Brain (organoid and tissue), 16 donors: ENCODE measurements at places on chromosomes 7 and 10.

GRCh38 chr7:45387837-45388236 is 186.3 kb upstream of the ADCY1 start:
- no peak for DNase-seq

- DNase-seq = no peak
Measured at GRCh38 chr7:49766966-49767365, 6.5 kb upstream of the VWC2 start.

DNA sequence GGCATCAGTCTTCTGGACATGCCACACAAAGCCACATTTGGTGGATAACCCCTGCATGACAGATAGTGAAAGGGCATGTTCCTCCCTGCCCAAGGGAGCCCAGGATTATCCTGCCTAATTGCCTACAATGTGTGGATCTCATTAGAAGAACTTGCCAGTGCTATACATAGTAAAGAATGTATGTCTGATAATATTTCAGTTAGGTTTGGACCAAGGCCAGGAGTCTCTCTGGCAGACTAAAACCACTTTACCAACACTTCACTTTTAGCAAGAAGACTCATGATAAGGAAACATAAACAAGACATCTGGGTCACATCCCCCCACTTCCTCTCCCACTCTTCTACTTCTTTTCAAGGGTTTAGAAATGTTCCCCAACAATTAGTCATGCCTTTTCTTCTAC is 196.7 kb downstream of the MTERF1 start:
- DNase-seq = no peak

DNA sequence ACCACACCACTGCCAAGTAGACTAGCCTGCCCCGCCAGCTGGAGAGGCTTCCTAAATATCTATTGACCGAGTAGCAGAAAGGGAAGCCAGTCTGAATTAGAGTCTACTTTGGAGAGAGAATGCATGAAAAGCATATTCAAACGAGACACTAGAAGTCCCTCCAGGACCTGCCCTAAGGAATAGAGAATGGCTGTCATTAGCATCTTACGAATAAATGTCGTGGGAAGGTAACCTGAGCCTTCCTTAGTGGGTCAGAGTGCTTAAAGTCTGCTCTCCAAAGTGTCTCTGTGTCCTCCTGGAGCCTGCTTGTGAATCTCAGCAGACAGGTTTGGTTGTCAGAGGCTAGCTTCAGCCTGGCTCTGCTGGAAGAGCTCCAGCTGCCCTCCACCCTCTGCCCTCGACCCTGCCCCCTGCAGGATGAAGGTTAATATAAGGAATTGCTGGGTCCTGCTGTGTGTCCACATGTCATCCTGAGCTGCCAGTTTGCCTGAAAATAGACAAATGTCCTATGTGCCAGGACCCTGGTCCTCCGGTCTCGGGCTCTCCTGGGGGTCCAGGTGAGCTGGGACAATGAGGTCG is 33.4 kb downstream of the FAM241B start:
- DNase-seq = no peak

DNA sequence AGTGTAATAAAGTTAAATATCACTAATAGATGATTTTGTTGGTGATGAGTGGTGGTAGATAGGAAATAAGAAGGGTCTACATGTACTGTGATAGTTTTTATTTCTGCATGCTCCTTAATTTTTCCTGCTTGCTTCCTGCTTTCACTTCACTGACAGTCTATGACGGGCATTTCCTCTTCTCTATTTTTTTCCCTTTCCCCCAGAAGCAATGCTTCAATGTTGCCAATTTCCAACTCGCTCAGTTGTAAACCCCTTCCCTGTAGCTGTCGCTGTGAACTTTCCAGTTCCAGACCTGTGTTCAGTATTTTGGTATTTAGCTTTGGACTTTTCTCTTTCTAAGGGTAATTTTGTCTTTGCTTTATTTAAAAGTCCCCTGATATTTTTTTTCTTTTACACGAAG is 123.5 kb upstream of the AGR3 start:
- no peak for DNase-seq

GRCh38 chr10:77537720-77538373 is 99.8 kb downstream of the KCNMA1 start:
- DNase-seq = no peak

DNA sequence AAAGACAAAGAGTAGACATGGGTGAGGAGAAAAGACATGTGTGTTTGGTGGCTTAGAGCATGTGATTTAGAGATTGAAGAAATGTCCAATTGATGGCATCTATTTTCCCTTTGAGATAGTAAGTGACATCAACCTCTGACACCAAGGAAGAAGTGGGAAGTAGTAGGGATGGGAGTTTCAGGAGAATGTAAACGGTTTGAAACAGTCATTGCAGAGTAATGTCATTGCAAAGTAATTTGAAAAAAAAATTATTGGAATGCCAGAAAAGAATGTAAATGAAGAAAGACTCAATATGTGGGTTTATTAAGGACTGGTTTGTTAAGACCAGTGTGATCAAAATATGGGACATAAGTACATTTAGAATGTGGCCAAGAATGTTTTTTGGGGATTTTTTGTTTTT is 26.6 kb downstream of the GNG11 start:
- DNase-seq = no peak

DNA sequence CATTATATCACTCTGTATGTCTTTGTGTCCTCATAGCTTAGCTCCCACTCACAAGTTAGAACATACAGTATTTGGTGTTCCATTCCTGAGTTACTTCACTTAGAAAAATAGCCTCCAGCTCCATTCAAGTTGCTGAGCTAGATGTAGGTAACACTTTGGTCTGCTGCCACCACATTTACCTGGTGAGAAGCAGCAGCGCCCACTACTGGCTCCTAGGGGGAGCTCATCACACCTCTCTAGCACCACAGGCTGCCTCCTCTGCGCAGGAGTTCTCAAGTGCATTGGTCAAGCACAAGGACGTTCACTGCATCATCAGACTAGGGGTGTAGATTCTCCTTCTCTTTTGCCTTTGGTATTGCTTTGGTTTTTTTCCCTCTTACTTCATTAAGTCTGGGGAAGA is 530.9 kb upstream of the AUTS2 start:
- no peak for DNase-seq

GRCh38 chr7:93245525-93246432 is 13.6 kb downstream of the VPS50 start:
- peak; percentile 65 for DNase-seq

DNA sequence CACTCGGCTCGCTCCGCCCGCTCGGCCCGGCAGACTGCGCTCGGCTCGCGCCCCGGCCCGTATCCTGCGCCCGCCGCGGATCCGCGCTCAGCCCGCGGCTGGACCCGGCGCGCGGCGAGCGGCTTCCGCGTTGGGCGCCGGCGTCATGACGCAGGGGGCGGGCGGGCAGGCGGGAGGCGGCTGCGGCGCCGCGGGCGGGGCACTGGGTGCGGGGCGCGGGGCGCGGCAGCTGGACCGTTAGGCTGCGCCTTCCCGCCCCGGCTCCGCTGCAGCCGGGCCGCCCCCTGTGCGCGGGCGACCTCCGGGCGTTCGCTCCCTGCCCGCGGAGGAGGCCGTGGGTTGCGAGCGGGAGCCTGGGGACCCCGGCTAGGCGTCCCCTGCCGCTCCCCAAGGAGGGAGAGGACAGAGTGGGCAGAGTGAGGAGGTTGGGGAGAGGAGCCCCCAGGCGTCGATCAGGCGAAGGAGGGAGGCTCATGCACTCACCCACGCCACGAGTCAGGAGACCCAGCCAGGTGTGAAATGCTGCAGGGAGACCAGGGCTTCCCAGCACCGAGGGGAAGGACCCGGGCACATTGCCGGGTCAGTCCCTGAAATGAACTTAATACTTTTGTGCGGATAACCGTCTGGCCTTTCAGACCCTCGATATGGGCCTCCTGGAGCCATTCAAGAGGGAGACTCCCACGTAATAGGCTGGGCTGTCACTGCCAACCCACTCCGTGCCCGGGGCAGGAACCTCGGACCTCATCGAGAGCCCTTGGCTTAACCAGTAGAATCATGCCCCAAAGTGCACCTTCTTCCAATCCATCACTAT is at the start of gene PIP4K2A:
TSS of gene PIP4K2A (minus strand) at position 100 of the 811 bp plus-strand sequence. CDS start 252 bp downstream, outside the sequence.
- DNase-seq = peak; percentile 83
